Stimulated activated naive CD8-positive, alpha-beta T cell treated with anti-CD3 and anti-CD28 coated beads, Interleukin-15, Interleukin-2, amounts not matched to agents 100 U/mL and 50 U/mL, for 24 hours (primary cell): ENCODE measurements at places on chromosomes 16 and 17.
A peak's percentile ranks its signal among the peaks of the same experiment; 100 is the strongest.

- no peak for DNase-seq
Measured at GRCh38 chr17:16973760-16974540, 2.0 kb upstream of the TNFRSF13B start.

GRCh38 chr17:67365738-67366192, 612 bp downstream of the PSMD12 start:
- peak; percentile 25 for DNase-seq

DNA sequence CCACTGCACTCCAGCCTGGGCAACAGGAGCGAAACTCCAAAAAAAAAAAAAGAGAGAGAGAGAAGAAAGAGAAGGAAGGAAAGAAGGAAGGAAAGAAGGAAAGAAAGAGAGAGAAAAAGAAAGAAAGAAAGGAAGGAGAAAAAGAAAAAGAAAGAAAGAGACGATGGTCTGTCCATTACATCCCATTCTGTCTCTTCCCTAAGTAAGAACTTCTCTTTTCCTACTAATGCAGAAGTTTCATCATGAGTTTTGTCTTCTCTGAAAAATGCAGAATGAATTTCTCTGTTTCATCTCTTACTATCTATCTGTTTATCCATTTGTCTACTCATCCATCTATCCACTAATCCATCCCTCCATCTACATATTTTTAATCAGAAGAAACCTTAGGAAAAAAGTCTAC, 94.9 kb upstream of the MED13 start:
- no peak for DNase-seq

- DNase-seq: no peak
Measured at GRCh38 chr17:65171752-65172151, 34.6 kb downstream of the RGS9 start.

GRCh38 chr17:37831986-37832385, 87.1 kb upstream of the HNF1B start:
- no peak for DNase-seq

DNA sequence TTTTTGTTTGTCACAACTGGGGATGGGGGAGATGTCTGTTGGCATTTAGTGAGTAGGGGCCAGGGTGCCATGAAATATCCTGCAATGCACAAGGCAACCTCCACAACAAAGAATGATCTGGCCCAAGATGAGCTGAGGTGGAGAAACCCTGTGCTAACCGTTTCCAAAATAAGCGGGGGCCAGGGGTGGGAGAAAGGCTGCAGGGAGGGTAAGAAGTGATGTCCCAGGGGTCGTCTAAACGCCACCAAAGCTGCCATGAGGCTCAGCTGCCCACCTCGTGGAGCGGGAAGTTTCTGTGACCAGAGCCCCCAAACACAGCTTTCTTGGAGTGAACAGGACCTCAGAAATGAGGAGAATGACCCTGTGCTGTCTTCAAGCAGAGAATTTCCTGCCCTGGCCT, 76.5 kb upstream of the CDH5 start:
- no peak for DNase-seq

- no peak for DNase-seq
Measured at GRCh38 chr17:73533781-73534180, 110.5 kb downstream of the SDK2 start.
